ENCODE measurements at places on chromosomes 4 and X. TPM values are rescaled to one million over a fixed set of nuclear protein-coding genes. Genes with fewer than 3 reads are reported as not detected.

LGI2 gene
- total RNA-seq, result not detected

COX7B2 gene
- total RNA-seq, result not detected

FGA gene
- total RNA-seq, result not detected

MAGEA2 gene
- not detected for total RNA-seq

RAB39B gene
- total RNA-seq, result 2.6 TPM

PARM1 gene
- not detected for total RNA-seq

CSAG1 gene
- not detected for total RNA-seq

MAMLD1 gene
- total RNA-seq, result under 0.01 TPM

DNA sequence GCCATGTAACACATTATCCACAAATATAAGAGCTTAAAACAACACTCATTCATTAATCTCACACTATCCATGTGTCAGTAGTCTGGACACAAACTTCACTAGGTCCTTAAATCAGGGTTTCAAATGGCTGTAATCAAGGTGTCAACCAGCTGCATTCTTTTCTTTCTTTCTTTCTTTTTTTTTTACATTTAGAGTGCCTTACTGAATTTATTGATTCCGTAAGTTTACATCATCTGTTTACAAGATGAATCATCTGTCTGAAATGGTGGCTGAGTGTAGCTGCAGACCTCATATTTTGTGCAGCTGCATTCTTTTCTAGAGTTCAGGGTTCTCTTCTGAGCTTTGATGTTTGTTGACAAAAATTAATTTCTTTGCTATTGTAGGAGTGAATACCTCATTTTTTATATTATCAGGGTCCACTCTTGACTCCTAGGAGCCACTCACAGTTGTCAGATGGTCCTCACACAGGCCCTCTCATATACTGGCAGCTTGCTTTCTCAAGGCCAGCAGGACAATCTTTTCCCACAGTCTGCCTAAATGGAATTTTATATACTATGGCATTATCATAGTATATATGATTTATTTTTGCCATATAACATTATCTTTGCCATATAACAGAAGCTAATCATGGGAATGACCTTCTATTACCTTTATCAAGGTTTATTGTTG is 37.8 kb downstream of the SPOCK3 start:
- peak; percentile 75 for DNase-seq

DNA sequence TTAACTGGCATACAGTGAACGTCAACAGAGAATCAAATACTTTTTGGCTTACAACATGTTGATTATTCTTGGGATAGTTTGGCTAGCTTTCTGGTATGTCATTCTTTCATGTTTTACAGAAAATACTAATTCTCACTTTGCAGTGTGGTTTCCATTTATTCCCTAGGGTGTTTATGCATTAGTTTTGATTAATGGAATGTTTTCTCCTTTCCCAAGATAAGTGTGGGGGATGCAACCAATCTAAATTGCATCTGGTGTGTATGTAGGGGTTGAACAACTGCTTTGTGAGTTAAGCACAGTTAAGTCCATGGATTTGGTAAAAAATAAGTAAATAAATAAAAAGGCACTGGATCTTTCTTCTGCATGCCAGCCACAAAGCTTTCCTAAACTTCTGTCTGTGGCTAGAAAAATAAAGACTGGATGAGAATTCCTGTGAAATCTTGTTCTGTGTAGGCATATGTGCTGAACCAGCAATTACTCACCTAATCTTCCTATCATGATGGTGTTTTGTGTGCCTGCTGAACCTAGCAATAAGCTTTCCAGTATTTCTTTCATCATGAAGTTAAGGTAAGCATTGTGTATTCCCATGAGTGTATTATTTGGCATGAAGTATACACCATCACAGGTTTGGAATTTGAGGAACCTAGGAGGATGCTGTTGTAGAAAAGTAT is 50.6 kb upstream of the TENM3 start:
- peak; percentile 30 for DNase-seq

GRCh38 chr4:184265546-184266351 is 48.1 kb upstream of the ENPP6 start:
- DNase-seq, result no peak

DNA sequence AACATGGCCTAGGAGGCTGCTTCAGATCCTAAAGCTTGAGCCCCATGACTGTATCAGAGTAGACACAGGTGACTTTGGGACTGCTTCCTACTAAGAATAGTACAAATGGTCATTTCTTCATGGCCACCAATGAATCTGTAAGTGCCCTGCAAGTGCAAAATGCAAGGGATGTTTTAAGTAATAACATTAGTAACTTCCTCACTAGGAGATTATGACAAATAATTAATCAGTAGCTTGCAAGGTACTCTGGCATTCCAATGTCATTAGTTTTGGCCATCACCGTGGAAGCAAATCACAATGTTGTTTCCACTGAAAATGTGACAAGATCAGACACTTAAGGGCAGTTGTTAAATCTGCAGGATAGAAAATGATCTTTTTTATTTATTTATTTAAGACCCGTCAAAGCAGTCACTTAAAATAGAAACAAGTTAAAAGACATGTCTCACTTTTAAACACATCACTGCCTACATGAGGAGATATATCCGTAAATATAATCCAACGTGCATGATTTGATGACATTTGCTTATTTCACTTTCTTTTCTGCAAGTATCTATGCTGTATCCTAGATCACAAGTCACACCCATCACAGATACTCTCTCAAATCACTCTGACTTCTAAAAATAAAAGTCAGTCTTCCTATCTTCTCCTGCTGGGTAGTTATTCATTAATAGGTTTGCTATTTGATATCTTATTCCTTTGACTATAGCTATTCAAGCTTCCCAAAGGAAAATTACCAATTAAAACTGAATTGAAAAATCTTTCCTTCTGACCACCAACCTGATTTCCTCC is 400.6 kb downstream of the IL15 start:
- DNase-seq, result peak; percentile 89

DNA sequence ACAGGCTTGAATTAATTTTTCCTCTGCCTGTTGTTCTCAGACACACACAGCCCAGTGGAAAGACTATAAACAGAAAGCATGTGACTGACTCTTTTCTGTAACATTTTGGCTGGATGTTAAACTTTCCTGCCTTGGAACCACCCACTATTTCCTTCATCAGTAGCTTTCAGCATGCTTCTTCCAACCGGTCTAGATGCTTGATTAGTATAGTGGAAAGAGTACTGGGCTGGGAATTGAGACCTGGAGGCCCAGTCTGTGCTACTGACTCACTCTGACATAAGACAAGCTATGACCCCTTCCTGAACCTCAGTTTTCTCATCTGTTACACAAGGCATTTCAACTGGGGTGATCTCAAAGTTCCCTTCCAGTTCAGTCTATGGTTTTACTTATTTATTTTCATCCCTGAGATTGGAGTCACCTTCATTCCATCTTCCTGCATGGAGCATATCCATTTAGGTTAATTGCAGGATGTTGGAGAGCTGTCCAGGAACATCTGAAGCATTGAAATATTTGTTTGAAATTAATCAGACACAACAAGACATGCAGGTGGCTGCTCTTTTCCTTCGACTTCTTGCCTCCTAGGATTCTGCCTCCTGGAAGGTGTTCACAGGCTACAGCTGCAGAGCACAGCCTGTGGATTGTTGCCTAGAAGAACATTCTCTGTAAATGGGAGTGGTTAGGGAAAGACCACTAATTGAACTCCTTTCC is 173.4 kb downstream of the RTL9 start:
- no peak for DNase-seq

DNA sequence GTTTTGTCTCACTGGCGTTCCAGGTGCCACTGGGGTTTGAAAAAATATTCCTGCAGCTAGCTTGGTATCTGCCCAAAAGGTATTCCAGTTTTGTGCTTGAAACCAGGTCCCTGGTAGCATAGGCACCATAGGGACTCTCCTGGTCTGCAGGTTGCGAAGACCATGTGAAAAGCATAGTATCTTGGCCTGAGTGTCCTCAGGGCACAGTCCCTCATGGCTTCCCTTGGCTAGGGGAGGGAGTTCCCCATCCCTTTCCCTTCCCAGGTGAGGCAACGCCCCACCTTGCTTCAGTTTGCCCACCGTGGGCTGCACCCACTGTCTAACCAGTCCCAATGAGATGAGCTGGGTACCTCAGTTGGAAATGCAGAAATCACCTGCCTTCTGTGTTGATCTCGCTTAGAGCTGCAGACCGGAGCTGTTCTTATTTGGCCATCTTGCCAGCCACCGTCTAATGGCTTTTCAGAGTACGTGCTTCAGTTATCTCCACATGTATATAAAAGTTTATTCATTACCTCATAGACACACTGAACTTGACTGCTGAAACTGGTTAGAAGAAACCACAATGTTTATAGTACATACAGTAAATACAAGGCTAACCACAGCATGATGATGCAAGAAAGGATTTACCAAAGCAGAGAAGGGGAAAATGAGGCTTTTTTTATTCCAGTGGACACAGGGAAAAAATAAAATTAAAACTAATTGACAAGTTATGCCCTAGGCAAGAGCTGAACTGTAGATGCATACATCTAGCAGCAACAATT is 10.6 kb downstream of the PBDC1 start:
- peak; percentile 32 for DNase-seq

GRCh38 chrX:56853436-56853835 is 124.4 kb downstream of the NBDY start:
- no peak for DNase-seq

DNA sequence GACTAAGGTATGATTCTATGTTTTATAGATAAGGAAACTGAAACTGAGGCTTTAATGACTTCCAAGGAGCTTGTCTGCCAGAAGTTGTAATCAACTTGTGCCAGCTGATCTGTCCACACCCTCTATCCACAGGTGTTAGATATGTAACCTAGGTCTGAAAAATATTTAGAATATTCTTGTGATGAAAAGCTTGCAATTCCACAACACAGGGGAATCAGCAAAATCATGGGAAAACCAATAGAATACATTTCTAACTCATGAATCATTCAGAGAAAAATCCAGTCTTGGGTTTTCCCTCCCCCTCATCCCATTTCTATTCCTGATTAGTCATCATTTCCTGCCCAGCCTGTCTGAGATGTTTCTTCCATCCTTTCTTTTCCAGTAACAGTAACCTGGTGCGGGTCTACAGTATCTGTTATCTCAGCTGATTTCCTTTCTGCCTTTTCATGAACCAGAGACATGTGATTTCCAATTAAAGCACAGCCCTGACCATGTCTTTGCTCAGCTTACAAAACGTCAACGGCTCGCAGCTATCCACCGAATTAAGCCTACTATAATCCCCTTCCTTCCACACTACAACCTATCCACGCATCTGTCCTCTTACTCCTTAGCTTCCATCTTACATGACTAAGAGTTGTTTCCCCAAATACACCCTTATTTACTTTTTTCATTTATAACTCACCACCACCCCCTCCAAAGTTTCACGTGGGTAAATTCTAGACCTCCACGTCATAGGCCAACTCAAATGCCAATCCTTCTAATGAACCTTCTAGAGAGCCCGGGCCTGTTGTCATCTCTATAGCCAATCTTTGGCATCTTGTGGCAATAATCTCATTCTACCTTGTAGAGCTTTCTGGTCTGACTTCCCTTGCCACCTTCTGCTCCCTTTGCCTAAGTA is 961 bp upstream of the NOCT start:
- DNase-seq, result peak; percentile 98

DNA sequence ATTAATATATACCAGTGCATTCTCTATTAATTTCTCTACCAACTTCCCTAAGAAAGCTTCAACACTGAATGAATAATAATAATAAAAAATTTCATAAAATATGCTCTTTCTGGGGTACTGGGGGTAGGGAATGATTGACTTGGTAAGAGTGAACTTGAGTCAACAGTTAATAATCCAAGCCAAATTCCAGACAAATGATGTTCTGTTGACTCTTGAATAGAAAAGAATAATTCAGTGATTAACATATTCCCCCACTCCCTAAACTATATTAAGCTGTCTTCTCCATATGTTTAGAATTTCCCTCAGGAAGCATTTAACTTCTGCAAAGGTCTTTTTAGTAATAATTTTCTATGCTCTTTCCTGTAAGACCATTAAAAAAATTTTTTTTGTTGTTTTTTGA is 12.3 kb downstream of the PGRMC2 start:
- peak; percentile 53 for DNase-seq

DNA sequence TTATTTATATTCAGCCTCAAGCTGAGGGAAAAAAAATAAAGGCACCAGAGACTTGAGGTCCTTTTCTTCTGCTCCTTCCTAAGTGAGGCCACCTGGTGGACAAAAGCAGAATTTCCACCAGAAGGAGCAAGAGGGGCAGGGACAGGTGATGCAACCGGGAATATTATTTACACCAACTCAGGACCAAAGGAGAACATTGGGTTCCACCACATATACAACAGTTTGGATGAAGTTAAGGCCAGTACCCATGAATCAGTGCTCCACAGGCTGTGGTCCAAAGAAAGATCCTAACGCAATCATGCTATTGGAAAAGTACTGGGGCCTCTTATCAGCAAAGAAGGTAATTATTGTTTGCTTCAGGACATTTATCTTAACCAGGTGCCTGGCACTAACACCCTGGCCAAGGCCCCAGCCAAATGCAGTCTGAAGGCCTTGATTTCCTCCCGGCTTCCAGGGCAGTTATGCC is 57.4 kb downstream of the TSC22D3 start:
- peak; percentile 70 for DNase-seq

- no peak for DNase-seq
Observed at GRCh38 chr4:61740886-61741285, 540.8 kb downstream of the ADGRL3 start.

- DNase-seq, result no peak
Observed at GRCh38 chr4:48187813-48188212, 53.8 kb upstream of the TXK start.

GRCh38 chr4:141346144-141346543 is 125.4 kb downstream of the ZNF330 start:
- DNase-seq, result peak; percentile 59

DNA sequence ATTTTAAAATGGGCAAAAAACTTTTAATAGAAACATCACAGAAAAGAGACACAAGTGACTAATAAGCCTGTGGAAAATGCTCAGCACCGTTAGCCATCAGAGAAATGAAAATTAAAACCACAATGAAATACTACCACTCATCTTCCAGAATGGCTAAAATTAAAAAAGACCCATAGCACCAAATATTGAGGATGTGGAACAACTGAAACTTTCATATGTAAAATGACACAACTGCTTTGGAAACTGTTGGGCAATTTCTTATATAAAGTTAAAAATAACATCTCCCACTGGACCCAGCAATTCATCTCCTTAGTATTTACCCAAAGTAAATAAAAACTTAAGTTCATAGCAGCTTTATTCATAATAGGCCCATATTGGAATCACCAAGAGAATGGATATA is 94.2 kb downstream of the TENM3 start:
- DNase-seq, result no peak

DNA sequence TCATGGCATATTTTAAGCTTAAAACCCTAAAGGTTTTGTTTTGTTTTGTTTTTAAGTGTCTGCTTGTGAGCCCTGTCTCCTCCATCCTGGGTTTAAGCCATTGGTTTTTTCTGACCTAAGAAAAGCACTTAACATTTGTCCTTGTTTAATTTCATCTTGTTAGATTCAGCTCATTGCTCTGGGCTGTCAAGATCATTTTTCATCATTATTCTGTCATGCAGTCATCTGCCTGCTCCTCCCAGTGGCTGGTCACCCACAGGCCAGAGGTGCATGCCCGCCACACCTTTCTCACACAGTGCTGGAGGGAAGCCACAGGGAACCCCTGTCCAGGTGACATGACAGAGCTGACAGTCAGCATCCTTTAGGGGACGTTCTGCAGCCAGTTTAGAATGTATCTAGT is 11.7 kb upstream of the REELD1 start:
- no peak for DNase-seq

GRCh38 chr4:180636696-180637404 is 1606.4 kb upstream of the TENM3 start:
- DNase-seq, result no peak

GRCh38 chr4:7708981-7709380 is 230.7 kb downstream of the AFAP1 start:
- no peak for DNase-seq

GRCh38 chrX:69262036-69262936 is 97.0 kb upstream of the PJA1 start:
- DNase-seq, result no peak

All from bronchial epithelial cell (primary cell).